ENCODE measurements at places on chromosomes 6 and 20.

GRCh38 chr6:169215201-169215681 is 38.4 kb downstream of the THBS2 start:
- no peak for DNase-seq

DNA sequence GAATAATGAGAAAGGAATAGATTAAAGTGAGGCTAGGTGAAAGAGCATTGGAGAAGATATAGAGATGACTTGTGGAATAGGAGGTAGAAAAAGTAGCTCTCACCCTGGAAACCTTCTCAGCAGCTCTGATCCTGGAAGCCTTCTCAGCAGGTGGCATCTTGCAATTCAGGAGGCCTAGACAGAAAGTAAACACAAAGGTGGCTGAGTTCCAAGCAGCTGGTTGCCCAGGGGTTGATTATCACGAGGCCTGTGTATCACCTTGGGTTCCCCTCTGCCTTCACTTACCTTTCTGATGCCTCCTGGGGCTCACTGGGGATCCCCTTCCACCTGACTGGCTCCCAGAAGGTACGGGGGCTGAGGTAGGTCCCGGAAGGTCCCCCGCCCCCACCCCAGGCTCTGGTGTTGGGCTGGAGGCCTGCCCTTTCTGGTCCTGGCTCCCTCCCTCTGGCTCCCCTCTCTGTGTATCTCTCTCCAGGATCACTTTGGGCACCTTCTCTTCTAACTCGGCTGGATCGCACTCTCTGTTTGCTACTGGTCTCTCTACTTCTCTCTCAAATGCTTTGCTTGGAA is 9.7 kb downstream of the MDC1 start:
- DNase-seq, result no peak

DNA sequence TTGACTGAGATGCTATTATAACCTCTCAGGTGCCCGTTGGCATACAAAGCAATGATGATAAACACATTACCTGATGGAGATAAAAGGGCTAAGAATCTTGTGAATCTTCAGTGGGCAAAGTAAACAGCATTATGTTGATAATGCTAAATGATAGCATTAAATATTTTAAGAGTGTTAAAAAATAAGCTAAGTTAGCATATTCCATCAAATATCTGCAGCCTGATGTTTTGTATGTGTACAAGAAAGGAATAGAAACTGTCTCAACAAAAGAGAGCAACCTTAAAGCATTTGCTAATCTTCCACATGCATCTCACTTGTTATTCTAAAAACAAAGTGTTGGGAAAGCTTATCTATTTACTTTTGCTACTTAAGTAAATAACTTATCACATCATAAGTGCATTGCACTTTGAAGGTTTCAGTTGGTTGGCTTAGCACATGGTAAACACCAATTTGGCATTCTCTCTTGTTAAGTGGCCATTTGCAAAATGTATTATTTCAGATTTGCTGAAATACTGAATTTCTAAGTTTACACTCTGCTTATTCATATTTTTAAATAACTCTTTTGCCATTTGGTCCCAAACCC is 151.6 kb downstream of the SYNDIG1 start:
- no peak for DNase-seq

- no peak for DNase-seq
Observed at GRCh38 chr6:99816795-99817194, 177.2 kb downstream of the MCHR2 start.

DNA sequence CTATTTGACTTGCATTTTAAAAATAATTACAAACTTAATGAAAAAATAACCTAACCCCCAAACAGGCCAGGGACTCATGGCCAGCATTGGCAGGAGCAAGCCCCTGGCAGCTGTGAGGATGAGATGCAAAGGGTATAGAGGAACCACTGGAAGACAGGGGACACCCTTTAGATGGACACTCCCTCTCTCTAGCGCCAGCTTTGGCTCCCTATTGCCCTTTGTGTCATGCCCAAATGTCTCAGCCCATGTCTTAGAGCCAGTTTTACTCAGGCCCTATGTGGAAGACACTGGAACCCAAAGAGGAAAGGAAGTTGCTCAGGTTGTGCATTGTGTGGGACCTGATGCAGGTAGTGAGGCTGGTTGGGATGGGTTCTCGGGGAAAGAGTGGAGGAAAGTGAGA is 34.9 kb upstream of the RSPO4 start:
- DNase-seq, result no peak

DNA sequence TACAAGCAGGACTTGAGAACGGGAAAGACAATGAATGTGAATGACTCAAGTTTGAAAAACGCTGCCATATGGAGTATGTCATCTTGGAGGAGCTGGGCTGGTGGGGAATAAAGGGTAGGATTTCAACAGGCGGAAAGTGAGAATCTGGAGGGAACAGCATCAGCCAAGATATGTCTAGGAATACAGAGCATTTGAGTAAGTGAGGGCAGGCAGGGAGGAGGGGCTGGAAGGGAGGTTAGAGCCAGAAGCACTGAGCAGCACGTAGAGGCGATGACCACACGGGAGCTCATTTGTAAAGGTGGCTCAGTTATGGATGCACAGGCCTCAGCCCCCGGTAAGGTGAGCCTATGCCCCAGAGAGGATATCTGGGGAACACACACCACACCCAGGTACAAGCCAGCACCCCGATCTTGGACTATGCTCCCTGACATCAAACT is 115.1 kb downstream of the ZMYND8 start:
- no peak for DNase-seq

DNA sequence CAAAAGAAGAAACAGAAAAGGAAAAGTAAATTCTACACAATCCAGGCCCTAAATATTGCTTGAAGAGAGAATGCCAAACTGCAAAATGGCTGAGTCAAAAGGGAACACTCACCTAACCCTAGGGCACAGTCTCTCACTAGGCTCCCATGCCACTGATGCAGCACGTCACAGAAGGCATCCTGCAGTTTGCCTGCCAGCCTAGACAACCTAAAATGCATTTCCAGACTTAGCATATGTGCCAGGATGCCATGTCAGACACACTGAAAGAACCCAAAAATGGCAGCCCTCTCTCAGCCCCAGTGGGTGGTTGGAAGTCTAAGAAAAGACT is 10.6 kb upstream of the SIRPD start:
- no peak for DNase-seq

- DNase-seq, result no peak
Observed at GRCh38 chr20:10707068-10707467, 33.3 kb upstream of the JAG1 start.

- no peak for DNase-seq
Observed at GRCh38 chr20:19935842-19936241, 81.3 kb upstream of the NAA20 start.

DNA sequence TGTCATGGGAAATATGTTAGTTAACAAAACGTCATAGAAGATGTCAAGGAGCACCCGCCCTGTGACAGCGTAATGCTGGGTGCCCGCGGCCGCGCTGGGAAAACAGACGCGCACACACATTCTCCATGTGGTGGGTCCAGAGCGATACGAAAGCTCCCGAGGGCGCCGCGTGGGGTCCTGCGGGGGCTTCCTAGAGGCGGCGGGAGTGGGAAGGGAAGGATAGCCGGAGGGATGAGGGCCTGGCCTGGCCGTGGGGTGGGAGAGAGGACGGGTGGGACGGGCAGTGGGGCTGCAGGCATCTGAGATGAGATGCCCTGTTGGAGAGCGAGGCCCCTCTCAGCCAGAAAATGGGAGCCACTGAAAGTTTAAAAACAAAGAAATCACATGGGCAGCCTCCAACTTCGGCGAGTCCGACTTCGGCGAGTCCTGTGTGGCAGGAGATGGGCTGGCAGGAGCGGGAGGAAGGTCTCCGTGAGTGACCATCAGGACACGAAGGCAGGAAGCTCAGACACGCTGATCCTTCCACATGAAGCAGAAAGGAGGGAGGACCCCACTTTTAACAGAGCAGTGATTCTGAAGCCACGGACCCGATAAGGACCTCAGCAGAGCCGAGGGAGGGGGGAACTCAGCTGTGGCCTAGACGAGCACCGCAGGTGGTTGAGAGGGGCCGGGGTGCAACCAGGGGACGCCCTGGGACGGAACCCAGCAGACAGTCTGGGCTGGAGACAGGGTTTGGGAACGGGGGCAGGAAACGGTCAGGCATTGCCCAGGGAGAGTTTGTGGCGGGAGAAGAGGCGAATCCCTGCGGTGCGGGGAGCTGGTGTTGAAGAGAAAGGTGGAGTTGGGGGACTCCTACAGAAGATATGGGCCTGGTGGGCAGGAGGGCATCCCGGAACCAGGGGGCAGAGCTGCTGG is 114.1 kb upstream of the FRMD1 start:
- DNase-seq, result no peak

- DNase-seq, result no peak
Observed at GRCh38 chr6:170035901-170036304, 255.0 kb downstream of the DLL1 start.

GRCh38 chr20:37231947-37232630 is 29.5 kb downstream of the GHRH start:
- DNase-seq, result no peak

- DNase-seq, result no peak
Observed at GRCh38 chr20:64039293-64040160, 3.5 kb downstream of the C20orf204 start.

DNA sequence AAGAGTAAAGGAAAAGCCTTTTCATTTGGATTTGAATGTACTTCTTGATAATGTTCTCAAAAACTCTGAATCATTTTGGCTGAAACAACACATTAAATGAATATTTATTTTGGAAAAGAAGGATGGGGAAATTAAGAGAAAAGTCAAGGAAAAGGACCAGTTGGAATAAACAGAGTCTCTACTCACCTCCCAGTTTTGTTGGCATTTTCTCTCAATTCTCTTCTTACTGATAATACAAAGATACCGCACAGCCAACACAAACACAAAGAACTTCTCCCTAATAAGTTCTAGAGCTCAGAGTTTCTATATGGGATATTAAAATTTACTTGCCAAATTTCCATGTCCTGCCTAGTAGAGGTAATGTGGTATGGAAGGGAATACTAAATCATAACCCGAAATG is 13.1 kb downstream of the EPM2A start:
- DNase-seq, result no peak

- peak; percentile 21 for DNase-seq
Observed at GRCh38 chr6:111642463-111643158, 36.9 kb upstream of the TRAF3IP2 start.

GRCh38 chr6:43295456-43295855 is 2.6 kb upstream of the SLC22A7 start:
- DNase-seq, result no peak

DNA sequence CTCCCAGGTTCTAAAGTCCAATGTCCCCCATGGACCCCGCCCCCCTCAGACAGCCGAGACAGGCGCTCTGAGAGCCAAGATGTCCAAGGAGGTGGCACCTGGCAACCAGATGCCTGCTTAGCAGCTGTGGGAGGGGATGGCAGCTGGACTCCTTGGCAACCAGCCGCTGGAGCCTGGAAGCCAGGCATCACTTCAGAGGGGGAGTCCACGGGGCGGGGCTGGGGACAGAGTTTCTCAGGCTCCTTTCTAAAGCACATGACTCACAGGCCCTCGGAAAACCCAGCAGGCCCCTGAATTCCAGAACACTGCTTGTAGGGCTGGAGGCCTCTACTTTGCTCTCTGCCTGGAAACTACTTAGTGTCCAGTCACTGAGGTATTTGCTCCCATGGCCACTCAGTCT is 51.5 kb downstream of the PREX1 start:
- DNase-seq, result no peak

DNA sequence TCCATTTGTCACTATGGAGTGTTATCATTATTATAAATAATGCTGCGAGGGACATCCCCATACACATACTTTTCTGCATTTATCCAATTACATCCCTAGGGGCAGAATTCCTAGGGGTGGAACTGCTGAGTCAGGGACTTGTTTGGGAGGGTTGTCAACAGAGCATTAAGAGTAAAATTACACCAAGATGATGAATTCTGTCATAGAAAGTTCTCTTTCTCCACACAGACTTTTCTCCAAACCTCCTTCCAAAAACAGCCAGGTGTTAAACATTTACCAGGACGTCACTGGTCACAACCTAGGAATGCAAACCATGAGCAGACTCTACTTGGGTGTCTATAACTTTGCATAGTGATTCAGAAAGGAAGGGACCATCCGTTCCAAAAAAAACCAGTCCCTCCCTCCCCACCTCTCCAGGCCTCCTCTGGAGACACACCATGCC is 95.5 kb downstream of the PRND start:
- no peak for DNase-seq

DNA sequence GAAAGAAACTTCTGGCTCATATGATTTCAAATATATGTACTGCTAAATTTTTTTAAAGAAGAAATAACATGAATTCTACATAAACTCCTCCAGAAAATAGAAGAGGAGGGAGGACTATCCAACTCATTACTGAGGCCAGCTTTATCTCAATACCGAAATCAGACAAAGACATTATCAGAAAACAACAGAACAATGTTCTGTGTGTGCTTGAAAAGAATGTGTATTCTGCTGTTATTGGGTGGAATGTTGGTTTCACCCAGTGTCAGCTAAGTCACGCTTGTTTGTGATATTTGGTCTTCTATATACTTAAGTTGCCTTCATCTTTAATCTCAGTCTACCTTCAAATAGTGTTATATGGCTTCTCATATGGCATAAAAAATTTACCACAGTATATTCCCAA is 18.6 kb upstream of the ELOVL2 start:
- DNase-seq, result no peak

DNA sequence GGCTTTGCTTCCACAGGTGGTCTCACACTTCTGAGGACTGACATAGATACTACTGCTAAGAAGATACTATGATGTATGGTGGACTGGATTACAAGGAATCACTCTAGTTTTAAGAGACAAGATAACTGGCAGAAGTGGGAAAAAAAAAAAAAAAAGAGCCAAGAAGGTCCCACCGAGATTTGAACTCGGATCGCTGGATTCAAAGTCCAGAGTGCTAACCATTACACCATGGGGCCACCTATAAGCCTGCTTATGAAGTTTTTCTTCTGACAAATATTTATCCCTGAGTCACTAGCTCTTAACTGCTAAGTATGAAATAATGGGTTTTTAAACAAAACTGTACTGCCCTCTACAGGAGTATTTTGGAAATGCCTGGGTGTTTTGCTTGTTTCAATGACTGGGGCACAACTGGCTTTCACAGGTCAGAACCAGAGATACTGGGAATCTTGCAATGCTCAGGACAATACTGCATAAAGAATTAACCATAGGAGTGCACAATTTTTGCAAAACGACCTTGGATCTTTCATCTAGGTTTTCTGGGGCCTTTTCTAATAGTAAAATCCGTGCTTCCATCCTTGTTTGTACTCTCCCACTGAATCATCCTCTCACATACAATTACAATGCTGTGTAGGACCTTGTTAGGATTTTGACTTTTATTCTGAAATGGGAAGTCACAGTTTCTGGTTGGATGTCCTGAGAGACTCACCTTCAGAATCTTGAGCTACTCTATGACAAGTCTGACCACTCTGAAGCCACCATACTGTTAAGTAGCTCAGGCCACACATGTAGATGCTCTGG is 116.3 kb downstream of the OR2B2 start:
- DNase-seq, result no peak

- DNase-seq, result no peak
Observed at GRCh38 chr6:35327349-35328027, 14.9 kb upstream of the PPARD start.

Data from GM12891 (cell line).